ENCODE measurements at places on chromosomes 13 and 19.

- no peak for DNase-seq
Observed at GRCh38 chr13:112351825-112352224, 24.3 kb upstream of the SPACA7 start.

GRCh38 chr13:95644601-95645052, at the start of gene DZIP1:
TSS of gene DZIP1 (minus strand) at chr13:95644706. CDS start at chr13:95642029, 2,677 bp downstream.
- DNase-seq, result no peak

DNA sequence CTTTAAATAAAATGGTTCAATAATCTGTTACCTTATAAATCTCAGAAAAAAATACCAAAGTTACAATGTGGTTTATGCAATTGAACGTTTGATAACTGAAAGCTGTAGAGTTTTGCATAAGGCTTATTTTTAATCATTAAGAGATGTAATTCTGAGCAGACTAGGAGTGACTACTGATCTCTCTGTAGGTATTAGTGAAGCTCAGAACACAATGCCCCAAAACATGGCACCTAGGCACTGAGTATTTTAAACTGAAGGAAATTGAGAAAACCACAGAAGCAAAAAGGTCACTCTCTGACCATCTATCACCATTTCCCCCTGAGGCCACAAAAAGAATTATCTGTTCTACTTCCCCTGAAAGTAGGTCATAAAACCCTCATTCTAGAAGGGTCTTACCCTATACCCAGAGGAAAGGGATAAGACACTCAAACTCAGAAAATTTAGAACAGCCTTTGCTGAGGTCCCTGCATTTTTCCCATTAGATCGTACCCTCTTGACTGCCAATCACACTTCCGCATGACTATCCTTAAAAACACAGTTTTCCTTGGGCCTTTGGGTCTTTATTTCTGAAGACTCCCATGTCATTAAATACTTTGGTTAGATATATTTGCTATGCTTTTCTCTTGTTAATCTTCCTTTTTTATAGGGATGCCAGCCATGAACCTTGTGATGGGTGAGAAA, 158.1 kb downstream of the PCDH9 start:
- DNase-seq, result no peak

GRCh38 chr19:39828015-39828653, 5.8 kb downstream of the DYRK1B start:
- peak; percentile 36 for DNase-seq

DNA sequence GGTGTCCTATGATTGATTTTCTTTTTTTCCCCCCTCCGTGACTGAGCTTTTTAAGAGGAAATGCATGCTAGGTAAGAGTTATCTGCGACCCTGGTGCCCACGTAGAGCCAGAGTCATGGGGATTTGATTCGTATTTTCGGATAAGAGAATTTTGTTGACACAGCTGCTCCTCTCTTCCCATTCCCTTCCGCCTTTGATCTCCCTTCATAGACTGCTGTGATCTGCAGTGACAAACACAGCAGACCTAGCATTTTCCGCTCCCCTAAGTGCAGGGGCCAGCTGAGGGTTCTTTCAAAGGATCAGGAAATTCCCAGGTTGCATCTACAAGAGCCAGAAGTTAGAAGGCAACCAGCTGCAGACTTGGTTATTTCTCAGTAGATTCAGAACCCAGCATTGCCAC, 70.5 kb downstream of the ZNF568 start:
- no peak for DNase-seq

GRCh38 chr13:39943711-39944110, 288.2 kb downstream of the COG6 start:
- DNase-seq, result no peak

GRCh38 chr19:1466461-1467214, 12.4 kb downstream of the C19orf25 start:
- DNase-seq, result no peak

- no peak for DNase-seq
Observed at GRCh38 chr13:33487575-33488243, 202.2 kb upstream of the STARD13 start.

DNA sequence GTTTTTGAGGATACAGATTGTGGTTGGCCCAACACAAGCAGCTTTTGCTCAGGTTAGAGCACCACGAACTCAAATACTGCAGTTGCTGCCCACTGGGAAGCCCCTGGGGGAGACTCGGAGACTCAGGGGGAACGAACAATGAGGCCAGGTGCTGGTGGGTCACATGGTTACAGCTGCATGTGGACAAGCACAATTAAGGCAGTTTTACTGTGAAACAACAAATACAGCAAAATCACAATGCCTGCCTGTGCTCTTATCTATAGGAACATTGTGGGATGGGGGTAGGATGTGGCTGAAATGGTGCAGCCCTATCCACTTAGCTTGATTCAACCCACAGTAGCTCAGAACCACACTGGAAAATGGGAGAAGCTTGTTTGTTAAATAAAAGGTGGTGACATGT, 119.7 kb upstream of the SPATA13 start:
- no peak for DNase-seq

- no peak for DNase-seq
Observed at GRCh38 chr13:24528816-24529398, 16.3 kb upstream of the PARP4 start.

GRCh38 chr19:31282346-31282745, 66.9 kb downstream of the TSHZ3 start:
- DNase-seq, result no peak

- DNase-seq, result no peak
Observed at GRCh38 chr19:45505151-45505995, 1.9 kb upstream of the VASP start.

GRCh38 chr13:51955816-51956603, 55.2 kb downstream of the ATP7B start:
- no peak for DNase-seq

DNA sequence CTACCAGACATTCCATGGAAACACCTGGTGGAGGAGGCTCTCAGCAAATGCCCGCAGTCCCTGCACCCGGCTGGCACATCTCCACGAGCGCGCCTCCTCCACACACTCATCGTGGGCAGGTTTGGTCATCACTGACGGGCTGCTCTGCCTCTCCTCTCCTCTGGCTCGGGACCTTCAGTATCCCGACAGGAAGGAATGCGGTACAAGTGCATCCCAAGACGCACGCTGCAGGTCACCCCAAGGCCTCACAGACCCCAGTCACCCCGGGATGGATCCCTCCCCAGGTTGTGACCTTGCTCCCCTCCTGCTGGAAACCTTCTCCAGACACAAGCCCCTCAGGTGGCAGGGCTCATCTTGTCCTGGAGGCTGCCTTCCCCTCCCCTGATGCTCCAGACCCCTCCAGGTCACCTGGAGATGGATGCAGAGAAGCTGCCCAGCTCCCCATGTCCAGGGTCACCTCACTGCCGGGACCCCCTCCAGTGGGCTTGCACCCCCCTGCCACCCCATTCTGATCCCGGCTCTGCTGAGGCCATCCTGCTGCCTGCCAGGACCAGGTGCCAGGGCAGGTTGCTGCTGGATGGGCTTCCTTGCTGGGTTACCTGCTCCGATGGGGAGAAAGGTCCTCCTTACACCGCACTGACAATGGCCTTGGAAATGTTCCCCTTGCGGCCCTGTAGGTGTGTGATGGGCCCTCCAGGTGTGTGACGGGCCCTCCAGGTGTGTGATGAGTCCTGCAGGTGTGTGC, 29.9 kb downstream of the C13orf46 start:
- DNase-seq, result no peak

DNA sequence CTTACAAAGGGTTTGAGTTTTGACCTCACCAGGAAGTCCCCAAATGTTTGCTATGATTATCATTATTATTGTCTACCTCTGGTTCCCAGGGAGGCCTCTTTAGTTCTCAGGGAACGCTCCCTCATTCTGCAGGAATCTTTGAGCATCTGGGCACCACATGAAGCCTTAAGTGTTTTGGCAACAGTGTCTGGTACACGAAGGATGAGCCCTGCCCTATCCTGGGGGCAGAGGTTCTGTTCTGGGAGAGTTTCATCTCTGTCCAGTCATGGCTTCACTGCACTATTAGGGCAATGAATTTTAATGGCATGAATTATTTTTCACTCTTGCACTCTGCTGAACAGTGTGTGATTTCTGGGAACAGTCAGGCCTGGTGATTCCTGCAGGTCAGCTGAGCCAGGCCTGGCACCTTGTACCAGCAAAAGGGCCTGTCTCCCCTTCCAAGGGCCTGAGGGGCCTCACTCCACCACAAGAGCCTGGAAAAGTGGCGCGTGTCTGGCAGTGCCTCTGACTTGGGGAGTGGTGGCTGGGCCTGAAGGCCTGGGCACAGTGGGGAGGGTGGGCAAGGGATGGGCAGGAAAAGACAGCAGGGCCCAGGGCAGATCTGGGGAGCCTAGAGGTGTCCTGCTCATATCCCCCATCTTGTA, 4.6 kb downstream of the FAM187B start:
- no peak for DNase-seq

- DNase-seq, result no peak
Observed at GRCh38 chr19:16652854-16653253, 7.1 kb downstream of the SMIM7 start.

- DNase-seq, result no peak
Observed at GRCh38 chr13:57633141-57633949, 1.8 kb downstream of the PCDH17 start.

Data from CD4-positive, alpha-beta T cell treated with Interleukin-1 beta for 1 hour (primary cell).